Epithelial cell of proximal tubule (primary cell): ENCODE measurements at places on chromosomes 7 and 10. TPM values are rescaled to one million over a fixed set of nuclear protein-coding genes. Genes with fewer than 3 reads are reported as not detected.

Gene ZNF425
- total RNA-seq: 0.69 and 0.87 TPM in 2 replicates

Gene NPFFR1
- total RNA-seq: 0.14 TPM in 1 of 2 replicates, not detected in the other

Gene OR2A5
- not detected in 2 replicates for total RNA-seq

Gene RBM20
- total RNA-seq: 0.07 and 0.46 TPM in 2 replicates

DNA sequence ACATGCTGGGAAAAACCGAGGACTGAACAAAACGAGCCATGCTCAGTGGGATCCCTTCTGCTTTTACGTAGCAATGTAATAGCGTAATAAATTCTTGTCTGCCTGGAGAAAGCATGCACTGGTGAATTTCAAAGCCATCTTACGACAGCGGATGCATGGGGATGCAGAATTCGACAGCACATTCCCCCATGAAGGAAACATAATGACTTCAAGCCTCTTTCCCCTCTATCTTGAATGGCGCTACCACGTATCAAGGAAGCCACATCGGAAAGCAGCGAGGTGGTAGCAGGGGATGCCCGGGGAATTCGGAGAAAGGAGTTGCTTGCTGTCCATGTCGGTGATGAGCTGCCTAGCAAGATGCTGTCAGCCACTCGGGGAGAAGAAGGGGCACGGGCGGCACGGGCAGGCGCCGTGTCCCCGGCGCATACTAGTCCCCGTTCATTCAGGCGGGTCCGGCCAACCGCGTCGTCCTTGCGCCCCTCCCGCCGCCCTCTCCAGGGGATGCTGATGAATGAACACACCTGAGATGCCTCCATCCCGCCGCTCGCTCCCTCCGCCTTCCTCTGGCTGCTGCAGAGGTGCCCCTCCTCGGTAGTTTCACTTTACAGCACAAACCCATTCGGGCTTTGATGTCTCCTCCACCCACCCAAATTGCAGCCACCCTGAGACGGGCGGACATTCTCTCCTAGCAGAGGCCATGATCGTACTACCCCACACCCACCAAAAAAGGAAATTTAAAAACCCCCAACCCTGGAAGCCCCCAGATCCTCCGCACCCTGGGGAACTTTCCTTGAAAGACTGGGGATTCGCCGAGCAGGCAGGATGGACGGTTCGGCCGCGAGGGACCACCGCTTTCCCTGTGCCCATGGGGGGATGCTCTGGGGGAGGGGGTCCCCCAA is 644 bp downstream of the SORBS1 start:
- DNase-seq: no peak

GRCh38 chr10:97686301-97686961 is 610 bp downstream of the AVPI1 start:
- no peak for DNase-seq
